ENCODE measurements at places on chromosomes 4 and X.

- no peak for DNase-seq
Measured at GRCh38 chr4:100988876-100989275, 358.4 kb downstream of the PPP3CA start.

DNA sequence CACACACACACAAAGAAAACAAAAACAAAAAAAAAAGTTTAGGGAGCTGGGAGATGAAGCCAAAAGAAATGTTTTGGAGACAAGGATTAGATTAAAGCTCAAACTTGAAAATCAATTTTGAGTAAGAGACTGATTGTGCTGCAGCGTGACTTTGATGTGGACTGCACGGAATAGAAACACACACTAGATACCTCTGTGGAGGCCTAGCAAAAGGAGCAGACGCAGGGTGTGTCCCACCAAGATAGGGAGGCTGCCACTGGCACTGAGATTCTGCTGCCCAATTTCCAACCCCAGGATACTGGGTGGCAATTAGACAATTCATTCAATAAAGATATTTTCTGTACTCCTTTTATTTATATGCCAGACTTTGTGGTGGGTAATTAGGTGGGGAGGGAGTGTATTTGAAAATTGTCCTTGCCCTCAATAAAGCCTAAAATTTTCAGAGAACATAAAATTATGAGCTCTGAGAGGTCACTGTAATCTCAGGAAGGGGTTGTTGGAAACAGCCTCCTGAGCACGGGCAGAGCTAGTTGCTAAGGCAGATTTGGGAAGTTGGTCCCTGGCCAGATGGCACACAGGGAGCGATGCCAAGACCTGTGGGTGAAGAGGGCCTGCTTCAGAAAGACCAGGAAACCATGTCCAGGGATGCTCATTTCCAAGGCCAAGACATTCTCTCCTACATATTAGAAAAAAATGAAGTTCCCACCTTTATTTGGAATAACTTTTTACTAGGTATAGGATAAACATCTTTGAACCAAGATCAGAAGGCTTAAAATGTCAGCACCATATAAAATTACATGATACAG lies 1.9 kb upstream of the PPP3CA start:
- DNase-seq = no peak

DNA sequence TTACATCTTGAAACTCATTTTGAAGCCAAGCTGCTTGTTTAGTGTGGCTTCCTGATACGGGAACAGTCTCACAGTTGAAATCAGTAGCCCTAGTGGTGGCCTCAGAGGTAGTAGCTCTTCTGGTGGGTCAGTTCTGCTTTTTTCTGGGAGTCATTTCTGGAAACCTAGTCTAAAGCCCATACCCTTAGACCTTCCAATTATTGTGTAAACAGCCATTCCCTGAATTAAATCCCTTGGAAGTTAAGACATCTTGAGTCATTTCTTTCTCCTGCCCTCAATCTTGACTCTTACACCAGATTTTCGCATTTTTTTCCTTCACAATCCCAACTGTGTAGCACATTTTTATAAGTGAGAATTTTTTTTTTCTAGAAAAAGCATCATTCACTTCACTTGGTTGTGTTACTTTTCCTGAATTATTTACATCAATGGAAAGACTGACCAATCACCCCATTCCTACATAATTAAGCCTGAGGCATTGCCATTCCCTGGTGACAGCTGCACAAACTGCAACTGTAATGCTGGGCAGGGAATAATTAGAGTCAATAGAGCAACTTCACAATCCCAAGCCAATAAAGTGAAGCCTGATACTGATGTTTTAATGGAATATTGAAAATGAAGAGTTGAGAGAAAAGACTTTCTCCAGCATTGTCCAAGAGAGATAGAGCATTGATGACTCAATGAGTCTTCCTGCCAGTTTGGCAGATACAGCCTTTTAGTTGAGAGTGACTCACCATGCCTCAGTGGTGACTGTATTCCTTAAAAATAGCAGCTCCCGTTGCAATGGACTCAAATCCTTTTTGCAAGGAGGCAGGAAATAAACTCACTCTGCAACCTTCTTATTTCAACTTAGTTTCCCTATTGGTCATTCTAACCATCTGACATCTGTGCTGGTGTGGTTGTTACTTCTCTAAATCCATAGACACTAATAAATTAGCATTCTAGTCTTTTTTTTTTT lies 13.0 kb upstream of the SEPSECS start:
- no peak for DNase-seq

- DNase-seq = peak; percentile 38
Measured at GRCh38 chrX:155027509-155028066, 944 bp downstream of the FUNDC2 start.
